Activated naive CD4-positive, alpha-beta T cell treated with anti-CD3 and anti-CD28 coated beads for 36 hours (primary cell): ENCODE measurements at places on chromosomes 7 and 10. TPM values are rescaled to one million over a fixed set of nuclear protein-coding genes. Genes with fewer than 3 reads are reported as not detected.

DNA sequence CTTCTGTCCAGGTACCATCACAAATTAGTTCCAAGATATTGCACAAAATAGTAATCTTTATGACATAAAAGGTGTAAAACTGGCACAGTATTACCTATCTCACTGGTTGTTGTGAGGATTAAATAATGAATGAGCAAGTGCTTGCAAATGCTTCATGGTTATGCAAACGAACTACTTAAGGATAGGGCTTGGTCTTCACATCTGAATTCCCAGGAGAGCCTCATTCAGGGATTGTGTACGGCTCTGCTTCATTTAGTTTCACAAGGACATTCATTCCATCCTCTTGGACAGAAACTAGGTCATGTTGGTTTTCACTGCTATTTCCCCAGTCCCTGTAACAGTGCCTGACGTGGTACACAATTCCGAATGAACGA, 12.1 kb downstream of the ABCA13 start:
- DNase-seq: no peak

DNA sequence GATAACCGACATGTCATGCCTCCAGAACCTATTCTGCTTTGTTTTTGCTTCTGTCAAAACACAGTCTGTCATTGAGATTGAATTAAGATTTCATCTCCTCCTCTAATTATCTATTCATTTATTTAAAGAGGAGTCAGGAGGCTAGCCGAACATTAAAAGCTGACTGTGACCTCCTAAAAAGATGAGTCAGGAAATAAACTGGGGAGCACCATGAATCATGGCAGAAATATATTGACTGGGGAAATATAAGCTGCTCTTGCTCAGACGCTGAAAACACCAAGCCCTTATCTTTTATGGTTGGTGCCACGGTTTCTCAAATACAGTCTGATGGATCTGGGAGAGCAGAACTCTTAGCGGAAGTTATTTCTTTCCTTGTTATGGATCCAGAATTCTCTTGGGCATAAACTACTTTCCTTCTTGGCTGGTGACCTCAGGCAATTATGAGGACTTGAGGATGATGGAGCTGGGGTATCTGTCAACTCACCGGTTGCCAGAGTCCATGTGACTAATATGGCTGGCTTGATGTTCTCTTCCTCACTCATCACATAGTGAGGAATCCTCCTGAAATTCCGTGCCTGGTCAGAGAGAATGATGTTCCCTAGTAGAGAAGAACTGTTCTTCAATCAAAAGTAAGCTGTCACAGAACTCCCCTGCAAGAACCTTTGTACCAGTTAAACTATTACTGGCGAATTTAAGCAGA, 307.6 kb upstream of the PHYHIPL start:
- DNase-seq: no peak

DNA sequence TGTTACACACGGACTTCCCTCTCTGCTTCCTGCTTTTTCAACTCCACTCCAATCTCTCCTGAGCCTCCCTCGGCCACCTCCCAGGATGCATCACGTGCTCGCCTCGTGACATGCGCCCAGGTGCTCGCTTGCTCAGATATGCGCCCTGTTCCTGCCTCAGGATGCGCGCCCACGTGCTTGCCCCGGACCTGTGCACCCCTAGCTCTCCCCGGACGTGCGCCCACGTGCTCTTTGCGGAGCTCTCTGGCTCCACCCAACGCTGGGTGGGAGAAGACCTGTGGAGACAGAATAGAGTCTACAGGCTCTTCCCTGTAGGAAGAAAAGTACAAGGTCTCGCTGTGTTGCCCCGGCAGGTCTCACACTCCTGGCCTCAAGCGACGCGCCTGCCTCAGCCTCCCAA, 23.1 kb downstream of the PARD3 start:
- no peak for DNase-seq

The STAMBPL1 gene
- total RNA-seq: 23.6 TPM

The ERVW-1 gene
- not detected for total RNA-seq
